Activated CD4-positive, alpha-beta memory T cell treated with anti-CD3 and anti-CD28 coated beads, Interleukin-2, amount 10 ng/mL, durations not matched to agents 7 days and 5 days (primary cell): ENCODE measurements at places on chromosomes 6 and 20. TPM values are rescaled to one million over a fixed set of nuclear protein-coding genes. Genes with fewer than 3 reads are reported as not detected.

The FILIP1 gene
- not detected for total RNA-seq

The JPH2 gene
- 0.10 TPM for total RNA-seq

The DNMT3B gene
- 2.4 TPM for total RNA-seq

The SMPDL3A gene
- not detected for total RNA-seq

The GRIK2 gene
- total RNA-seq, result not detected

The NFATC2 gene
- 56.9 TPM for total RNA-seq

The TRIM10 gene
- not detected for total RNA-seq

The NRN1 gene
- 4.1 TPM for total RNA-seq

The TNXB gene
- total RNA-seq, result 6.4 TPM

The TTK gene
- 35.9 TPM for total RNA-seq

The MTO1 gene
- total RNA-seq, result 66.4 TPM

The BACH2 gene
- 30.3 TPM for total RNA-seq

The PHACTR1 gene
- total RNA-seq, result 0.33 TPM

DNA sequence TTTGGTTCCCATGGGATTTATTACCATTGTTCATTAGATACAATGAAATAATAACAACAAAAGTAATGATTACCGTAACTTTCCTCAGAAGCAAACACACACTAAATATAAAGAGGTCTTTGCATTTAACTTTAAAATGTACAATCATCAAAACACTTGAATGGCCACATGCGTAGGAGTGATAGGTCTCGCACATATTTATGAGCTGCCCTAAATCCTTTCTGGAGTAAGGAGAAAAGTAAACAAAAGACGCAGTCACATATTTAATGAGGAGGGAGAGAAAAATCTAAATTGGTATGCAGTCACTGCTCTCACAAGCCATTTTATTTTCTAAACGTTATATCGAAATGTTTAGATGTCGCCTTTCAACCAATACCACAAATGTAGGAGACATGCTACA, 129.4 kb upstream of the TCF21 start:
- H3K27me3 ChIP-seq, result peaks cover 6% of the 10 kb centered on the region
- no peak overlapping the region for H3K27ac ChIP-seq
- no peak for DNase-seq
- H3K36me3 ChIP-seq, result no peaks in the 10 kb centered on the region
- H3K4me3 ChIP-seq, result no peak overlapping the region
- no peaks in the 10 kb centered on the region for H3K4me1 ChIP-seq

- no peak for DNase-seq
- H3K4me1 ChIP-seq, result peaks cover 34% of the 10 kb centered on the region
- no peaks in the 10 kb centered on the region for H3K27me3 ChIP-seq
- no peak overlapping the region for H3K27ac ChIP-seq
- no peak overlapping the region for H3K4me3 ChIP-seq
- peaks cover 28% of the 10 kb centered on the region for H3K36me3 ChIP-seq
Observed at GRCh38 chr6:142802124-142802523, 142.9 kb downstream of the HIVEP2 start.

GRCh38 chr20:17875106-17875980, 93.3 kb downstream of the SNX5 start:
- peaks cover 24% of the 10 kb centered on the region for H3K27me3 ChIP-seq
- peaks cover 29% of the 10 kb centered on the region for H3K4me1 ChIP-seq
- H3K27ac ChIP-seq, result no peak overlapping the region
- DNase-seq, result no peak
- no peak overlapping the region for H3K4me3 ChIP-seq
- no peaks in the 10 kb centered on the region for H3K36me3 ChIP-seq

DNA sequence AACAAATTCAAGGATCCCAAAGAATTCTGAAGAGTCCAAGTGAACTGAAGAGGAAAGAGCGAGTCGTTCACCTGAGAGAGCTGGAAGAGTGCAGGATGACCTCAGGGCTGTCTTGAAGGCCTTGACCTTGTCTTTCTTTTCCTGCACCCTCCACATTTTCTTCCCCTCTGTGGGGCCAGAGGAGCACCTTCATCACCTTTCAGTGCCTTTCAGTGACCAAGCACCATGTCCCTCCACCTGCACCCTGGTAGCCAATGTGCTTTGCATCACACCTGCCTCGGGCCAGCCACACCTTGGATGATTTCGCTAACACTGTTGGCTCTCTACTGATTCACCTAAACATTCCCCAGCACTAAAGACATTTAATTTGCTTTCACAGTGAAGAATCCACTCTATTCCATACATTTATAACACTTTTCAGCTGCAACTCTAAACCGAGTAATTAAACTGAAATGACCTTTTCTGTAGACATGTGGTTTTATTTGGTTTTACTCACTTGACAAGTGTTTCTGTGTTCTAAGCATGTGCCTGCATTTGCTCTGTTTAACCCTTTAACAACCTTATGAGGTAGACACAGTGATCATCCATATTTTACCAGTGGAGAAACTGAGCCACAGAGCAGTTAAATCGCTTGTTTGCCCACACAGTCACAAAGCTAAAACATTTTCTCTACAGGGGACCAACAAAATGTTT, 121.3 kb upstream of the CST7 start:
- no peaks in the 10 kb centered on the region for H3K27me3 ChIP-seq
- H3K4me1 ChIP-seq, result no peaks in the 10 kb centered on the region
- H3K4me3 ChIP-seq, result no peak overlapping the region
- DNase-seq, result no peak
- H3K36me3 ChIP-seq, result no peaks in the 10 kb centered on the region

- DNase-seq, result no peak
- H3K27ac ChIP-seq, result no peak overlapping the region
- H3K4me3 ChIP-seq, result no peak overlapping the region
Observed at GRCh38 chr20:54292185-54292584, 84.3 kb downstream of the PFDN4 start.

GRCh38 chr20:56445540-56445939, 22.9 kb upstream of the RTF2 start:
- no peaks in the 10 kb centered on the region for H3K27me3 ChIP-seq
- H3K4me1 ChIP-seq, result peaks cover 25% of the 10 kb centered on the region
- H3K27ac ChIP-seq, result no peak overlapping the region

- no peaks in the 10 kb centered on the region for H3K36me3 ChIP-seq
- no peak for DNase-seq
- H3K27me3 ChIP-seq, result peaks cover 59% of the 10 kb centered on the region
- no peak overlapping the region for H3K27ac ChIP-seq
- H3K4me3 ChIP-seq, result no peak overlapping the region
- peaks cover 8% of the 10 kb centered on the region for H3K4me1 ChIP-seq
Observed at GRCh38 chr20:35598476-35598875, 17.2 kb upstream of the SPAG4 start.

DNA sequence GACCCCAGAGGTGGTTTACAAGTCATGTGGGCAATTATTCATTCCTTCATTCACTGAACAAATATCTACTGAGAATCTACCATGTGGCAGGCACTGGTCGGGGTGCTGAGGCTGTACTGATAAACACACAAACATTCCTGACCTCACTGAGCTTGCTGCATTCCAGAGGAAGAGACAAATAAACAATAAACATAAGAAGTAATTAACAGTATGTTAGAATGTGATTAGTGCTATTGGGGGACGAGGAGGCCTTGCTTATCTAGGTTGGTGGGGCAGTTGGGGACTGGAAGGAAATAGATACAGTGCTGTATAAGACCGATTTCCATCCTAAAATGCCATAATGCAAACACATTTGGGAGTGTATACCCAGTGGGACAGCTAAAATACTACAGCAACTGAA, 44.1 kb downstream of the MAK start:
- H3K27me3 ChIP-seq, result no peaks in the 10 kb centered on the region
- no peak overlapping the region for H3K27ac ChIP-seq
- H3K36me3 ChIP-seq, result peaks cover 2% of the 10 kb centered on the region
- DNase-seq, result no peak
- no peaks in the 10 kb centered on the region for H3K4me1 ChIP-seq

DNA sequence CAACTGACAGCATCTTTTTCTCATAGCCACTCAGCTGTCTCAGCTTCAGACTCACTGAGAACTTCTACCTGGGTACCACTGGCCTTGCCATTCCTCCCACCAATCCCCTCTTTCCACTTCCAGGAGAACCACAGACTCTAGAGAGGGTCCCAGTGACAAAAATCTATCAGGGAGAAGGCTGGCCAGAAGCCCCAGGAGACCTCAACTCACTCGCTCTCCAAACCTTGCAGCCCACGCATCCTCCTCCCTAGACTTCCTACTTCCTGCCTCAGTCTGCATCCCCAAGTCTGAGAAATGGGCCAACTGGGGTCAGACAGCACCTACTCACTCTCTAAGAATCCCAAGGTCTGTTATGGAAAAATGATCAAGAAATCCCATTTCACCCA, 1.2 kb downstream of the TMEM239 start:
- no peak overlapping the region for H3K27ac ChIP-seq
- H3K27me3 ChIP-seq, result peaks cover 43% of the 10 kb centered on the region
- DNase-seq, result no peak
- H3K4me1 ChIP-seq, result peaks cover 20% of the 10 kb centered on the region

DNA sequence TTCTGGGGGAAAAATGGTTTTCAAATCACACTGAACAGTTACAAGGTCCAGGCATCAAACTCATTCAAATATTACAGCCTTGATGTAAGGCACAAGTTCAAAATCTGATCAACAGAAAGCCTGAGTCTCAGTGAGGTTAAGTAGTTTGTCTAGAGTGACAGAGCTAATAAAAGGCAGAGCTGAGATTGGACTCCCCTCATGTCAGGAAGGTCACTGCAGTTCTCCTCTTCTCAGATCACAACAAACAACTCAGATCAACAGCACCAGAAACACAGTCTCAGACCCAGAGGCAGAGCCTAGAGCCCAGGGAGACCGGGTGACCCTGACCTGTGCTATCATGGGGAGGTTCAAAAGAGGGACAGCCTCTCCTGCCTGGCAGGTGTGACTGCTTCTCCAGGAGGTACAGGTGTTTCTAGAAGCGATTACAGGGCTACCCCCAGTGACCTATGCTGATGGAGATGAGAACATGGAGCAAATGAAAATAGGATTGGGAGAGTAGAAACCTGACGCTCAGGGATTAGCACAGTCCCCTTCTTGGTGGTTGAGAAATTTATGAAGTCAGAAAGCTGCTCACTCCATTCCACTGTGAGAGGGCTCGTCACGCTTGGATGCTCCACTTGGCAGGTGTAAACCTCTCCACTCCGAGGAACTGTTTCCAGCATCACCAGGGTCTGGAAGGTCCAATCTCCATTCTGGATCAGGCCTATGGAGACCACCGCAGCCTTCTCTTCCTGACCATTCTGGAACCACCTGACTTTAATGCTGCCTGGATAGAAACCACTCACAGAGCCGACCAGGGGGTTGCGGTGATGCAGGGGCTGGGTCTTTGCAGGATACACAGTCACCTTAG, 24.3 kb upstream of the HLA-DRB5 start:
- peaks cover 12% of the 10 kb centered on the region for H3K27me3 ChIP-seq
- H3K4me1 ChIP-seq, result no peaks in the 10 kb centered on the region
- peaks cover 4% of the 10 kb centered on the region for H3K36me3 ChIP-seq
- H3K27ac ChIP-seq, result no peak overlapping the region
- no peak for DNase-seq

DNA sequence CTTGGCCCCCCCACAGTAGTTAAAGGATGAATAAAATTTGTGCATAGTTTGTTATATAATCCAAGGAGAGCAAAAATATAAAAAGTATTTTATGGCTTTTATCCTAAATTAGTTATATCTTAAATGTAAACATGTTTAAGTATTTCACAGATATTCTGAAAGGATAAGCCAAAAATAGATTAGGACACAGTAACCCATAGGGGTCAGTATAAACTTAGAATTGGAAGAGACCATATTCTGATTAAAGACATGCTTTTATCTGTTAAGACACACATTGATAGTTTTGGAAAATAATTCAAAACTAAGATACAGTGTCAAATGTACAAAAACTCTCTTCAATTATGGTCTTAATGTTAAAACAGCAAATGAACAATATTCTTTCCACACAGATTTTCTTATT, 4.5 kb upstream of the SERINC1 start:
- peaks cover 1% of the 10 kb centered on the region for H3K4me1 ChIP-seq
- no peak overlapping the region for H3K27ac ChIP-seq
- H3K36me3 ChIP-seq, result no peaks in the 10 kb centered on the region
- H3K27me3 ChIP-seq, result no peaks in the 10 kb centered on the region
- H3K4me3 ChIP-seq, result no peak overlapping the region

DNA sequence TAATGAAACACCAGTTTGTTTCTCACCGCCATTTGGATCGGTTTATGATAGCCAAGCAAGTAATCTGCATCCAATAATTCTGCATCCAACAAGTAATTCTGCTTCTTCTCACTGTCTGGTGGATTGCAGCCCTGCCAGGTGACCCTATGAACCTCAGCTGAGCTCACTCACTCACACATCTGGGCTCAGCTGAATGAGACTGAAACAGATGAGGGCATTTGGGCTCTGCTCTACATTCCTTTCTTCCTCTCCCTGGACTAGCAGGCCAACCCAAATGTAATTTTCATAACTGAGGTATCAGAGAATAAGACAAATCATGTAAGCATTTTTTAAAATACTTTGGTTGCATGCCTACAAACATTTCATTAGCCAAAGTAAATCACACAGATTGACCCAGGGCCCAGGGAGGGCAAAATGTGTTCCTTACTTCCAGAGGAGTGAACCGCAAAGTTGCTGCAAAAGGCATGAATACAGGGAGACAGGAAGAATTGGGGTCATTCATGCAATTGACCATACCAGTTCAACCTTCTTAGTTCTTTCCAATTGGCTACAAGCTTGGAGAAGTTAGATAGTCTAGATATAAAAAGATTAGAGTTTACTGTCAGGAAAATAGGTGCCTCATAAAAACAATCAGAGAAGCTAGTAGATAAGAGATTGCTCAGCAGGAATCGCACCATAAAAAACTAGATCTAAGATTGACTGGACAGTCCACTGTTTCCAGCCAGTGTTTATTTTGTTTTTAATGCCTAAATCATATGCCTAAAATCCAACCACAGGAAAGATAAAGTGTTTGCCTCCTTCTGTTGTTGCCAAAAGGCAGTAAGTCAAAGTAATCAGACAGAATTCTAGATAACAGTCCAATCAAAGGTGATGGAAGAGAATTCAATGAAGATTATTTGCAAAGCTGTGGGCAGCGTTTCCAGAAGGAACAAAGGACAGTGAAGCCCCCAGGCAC, 43.7 kb downstream of the CBLN4 start:
- DNase-seq, result no peak
- H3K36me3 ChIP-seq, result no peaks in the 10 kb centered on the region
- H3K27ac ChIP-seq, result no peak overlapping the region
- no peak overlapping the region for H3K4me3 ChIP-seq
- no peaks in the 10 kb centered on the region for H3K27me3 ChIP-seq

- H3K4me3 ChIP-seq, result peak overlapping the region; percentile 73
- H3K4me1 ChIP-seq, result peaks cover 48% of the 10 kb centered on the region
- H3K36me3 ChIP-seq, result peaks cover 6% of the 10 kb centered on the region
Observed at GRCh38 chr6:27753668-27754407, 158.4 kb downstream of the OR2B2 start.

GRCh38 chr20:5570452-5570851, 179.7 kb upstream of the SHLD1 start:
- DNase-seq, result no peak
- H3K4me1 ChIP-seq, result peaks cover 32% of the 10 kb centered on the region
- no peak overlapping the region for H3K4me3 ChIP-seq
- H3K27me3 ChIP-seq, result no peaks in the 10 kb centered on the region
- H3K27ac ChIP-seq, result peak overlapping the region; percentile 65

DNA sequence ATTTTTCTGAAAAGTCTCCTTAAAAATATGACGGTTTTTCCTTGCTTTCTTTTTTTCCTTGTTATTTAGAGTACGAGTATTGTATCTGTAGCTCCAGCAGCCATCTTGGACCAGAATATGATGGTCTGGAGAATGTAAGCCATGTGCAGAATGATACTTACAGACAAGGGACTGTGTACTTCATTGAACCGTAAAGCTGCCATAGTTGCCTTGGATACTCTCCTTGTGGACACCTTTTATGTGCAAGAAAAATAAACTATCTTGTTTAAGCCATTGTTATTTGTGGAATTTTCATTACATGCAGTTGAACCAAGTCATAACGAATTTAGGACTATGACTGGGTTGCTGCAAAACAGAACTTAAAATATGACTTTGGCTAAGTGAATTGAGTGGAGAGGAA, 485.8 kb upstream of the CITED2 start:
- H3K4me1 ChIP-seq, result peaks cover 5% of the 10 kb centered on the region
- H3K27me3 ChIP-seq, result no peaks in the 10 kb centered on the region
